Activated CD4-positive, alpha-beta T cell treated with anti-CD3 and anti-CD28 coated beads, Interleukin-2, amount 10 ng/mL, durations not matched to agents 24 days and 14 days (primary cell): ENCODE measurements at places on chromosomes 2 and 18.

GRCh38 chr2:156164091-156164720 is 168.3 kb downstream of the NR4A2 start:
- no peak for DNase-seq

- DNase-seq: no peak
Measured at GRCh38 chr2:151353995-151354394, 3.4 kb upstream of the TNFAIP6 start.

- DNase-seq: no peak
Measured at GRCh38 chr2:196530910-196531309, 108.6 kb upstream of the CCDC150 start.

GRCh38 chr2:68643011-68643873 is at the start of gene PROKR1:
TSS of gene PROKR1 (plus strand) at chr2:68643579. CDS start at chr2:68645822, 2,243 bp downstream.
- peak; percentile 70 for DNase-seq

DNA sequence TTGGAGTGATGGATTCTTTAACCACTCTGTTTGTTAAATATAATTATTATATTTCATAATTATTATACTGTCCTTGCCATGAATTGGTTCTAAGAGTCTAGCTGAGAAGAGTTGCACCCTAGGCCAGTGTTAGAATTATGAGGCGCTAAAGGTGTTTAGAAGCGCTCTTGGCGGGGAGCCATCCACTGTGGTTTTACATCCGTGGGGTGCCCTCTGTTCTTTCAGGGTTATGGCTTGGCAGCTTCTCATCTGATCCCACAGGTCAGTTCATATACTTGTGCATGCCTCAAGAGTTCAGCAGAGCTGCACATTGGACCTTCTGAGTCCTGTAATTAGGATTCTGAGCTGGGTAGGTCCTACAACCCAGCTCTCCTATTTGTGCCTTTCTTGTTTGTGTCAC is 9.1 kb downstream of the ASAP2 start:
- DNase-seq: no peak

- no peak for DNase-seq
Measured at GRCh38 chr18:46433121-46433826, 223.7 kb downstream of the LOXHD1 start.

GRCh38 chr2:212777020-212777491 is 238.5 kb upstream of the ERBB4 start:
- peak; percentile 54 for DNase-seq

DNA sequence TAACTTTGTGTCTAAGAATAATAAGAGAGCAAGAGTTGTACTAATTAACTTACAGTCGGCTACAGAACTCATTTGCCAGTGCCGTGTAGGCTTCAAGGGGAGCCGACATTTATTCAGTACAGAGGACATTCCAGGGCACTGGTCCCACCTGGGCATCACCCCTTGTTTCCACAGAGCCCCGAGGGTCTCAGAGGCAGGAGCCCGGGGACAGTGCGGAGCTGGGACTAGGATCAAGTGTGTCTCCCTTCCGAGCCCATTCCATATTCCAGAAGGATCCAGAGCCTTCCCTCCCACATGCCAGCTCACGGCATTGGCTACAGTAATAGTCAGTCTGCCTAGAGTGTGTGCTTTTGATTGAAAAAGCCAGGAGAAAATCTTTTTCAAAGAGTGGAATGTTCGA is 71.5 kb upstream of the CTDP1 start:
- no peak for DNase-seq

DNA sequence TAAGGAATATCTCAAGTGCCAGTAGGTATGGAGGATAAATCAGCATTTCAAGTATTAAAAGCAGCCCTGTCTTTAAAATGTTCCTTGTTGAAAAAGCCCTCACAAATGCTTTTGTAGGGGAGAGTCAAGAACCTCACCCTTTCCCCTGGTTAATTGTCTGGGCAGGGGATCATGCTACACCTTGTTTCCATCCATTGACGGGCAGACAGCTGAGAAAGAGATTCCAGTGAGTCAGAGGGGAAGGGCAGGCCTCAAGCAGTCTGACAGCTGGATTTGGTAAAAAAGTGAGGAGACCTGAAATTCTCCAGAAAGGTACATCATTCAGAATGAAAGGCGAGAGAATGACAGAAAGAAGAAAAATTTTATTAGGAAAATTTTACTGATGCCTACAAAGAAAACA is 203.2 kb upstream of the CYP26B1 start:
- no peak for DNase-seq

GRCh38 chr2:80852808-80853139 is 548.2 kb upstream of the LRRTM1 start:
- no peak for DNase-seq

GRCh38 chr2:3406501-3406900 is 27.0 kb downstream of the TRAPPC12 start:
- no peak for DNase-seq

DNA sequence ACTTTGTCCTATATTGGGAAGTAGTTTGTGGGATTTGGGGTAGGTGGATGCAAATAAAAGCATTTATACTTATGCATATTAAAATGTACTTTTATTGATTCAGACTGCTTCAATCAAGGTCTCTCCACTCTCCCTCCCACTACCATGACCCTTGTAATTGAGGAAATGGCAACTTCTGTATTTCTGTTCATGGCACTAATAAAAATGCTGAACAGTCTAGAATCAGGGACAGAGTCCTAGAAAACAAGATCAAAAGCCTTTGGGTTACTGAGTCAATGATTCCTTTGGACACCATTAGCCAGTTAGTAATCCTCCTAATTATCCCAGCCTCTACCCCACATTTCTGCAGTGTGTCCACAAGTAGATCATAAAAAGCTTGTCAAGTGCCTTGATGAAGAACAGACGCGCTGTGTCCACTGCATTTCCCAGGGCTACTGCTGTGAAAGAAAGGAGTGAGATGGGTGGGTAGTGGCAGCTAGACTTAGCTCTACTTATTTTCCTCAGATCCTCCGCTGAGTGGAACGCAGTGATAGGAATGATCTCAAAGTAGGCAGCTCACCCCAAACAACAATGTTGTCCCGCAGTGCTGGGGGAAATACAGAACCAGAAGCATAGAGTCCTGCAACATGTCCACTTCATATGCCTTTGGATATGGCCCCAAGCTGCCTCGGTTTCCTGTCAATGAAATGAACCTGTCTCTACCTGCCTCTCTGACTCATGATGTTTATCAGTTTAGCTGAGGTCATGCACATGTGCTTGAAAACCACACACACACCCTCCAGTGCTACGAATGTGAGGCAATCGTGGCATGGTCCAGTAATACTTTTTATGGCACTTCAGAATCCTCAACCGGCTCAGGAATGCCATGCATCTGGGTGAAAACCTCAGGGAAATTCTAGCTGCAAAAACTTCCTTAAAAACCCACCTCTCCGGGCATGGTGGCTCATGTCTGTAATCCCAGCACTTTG is 115.5 kb downstream of the COL6A3 start:
- DNase-seq: no peak

- no peak for DNase-seq
Measured at GRCh38 chr2:8573234-8573941, 108.5 kb upstream of the ID2 start.

DNA sequence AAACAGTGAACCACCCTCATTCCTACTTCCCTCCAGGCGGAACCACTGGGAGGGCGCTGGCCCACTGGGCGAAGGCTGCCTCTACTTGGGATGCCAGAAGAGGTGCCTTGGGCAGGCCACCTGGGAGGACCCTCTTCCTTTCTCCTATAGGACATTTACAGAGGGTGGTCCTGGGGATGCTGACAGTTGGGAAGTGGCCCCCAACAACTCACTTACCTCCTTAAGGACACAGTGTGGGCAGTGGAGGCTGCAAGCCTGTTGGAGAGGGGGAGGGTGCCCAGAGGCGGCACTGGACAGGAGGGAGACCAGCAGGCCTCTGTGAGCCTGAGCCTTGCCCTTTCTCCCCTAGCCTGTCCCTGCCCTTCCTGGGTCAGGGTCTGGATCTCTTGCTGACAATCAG is 346.4 kb upstream of the HS6ST1 start:
- peak; percentile 26 for DNase-seq

- peak; percentile 80 for DNase-seq
Measured at GRCh38 chr2:42492691-42493467, 903 bp downstream of the KCNG3 start.

GRCh38 chr2:12192762-12193161 is 446.3 kb downstream of the LPIN1 start:
- peak; percentile 71 for DNase-seq

GRCh38 chr2:230669386-230669950 is 43.2 kb upstream of the CAB39 start:
- DNase-seq: no peak

GRCh38 chr2:181552808-181553207 is 95.6 kb downstream of the ITGA4 start:
- no peak for DNase-seq

DNA sequence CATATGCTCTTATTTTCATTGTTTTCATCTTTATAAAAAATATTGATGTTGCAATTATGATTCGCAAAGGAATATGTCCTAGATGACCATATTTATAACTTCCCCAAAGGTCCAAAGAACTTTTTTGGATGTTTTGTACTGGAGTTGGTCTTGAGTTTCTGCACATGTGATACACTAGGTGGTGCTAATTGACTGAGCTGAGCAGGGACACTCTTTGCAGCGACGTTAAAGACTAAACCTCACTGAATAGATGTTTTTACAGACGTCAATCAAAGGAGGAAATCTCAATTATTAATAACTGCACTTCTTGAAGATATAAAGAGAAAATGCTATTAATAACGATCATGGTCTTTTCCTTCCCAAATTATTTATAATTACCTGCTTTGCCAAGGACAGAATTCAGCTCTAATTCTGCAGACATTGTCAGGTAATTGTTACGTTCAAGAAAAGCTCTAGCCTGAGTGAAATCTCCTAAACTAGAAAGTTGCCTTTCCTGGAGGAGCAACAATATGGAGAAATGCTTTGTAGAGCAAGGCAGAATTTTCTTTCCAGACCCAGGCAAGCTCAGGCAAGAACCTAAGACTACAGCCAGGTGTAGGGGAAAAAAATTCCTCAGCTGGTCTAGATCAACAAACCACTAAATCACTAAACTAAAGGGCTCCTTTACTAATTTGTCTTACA is 119.3 kb upstream of the RBBP8 start:
- peak; percentile 69 for DNase-seq

DNA sequence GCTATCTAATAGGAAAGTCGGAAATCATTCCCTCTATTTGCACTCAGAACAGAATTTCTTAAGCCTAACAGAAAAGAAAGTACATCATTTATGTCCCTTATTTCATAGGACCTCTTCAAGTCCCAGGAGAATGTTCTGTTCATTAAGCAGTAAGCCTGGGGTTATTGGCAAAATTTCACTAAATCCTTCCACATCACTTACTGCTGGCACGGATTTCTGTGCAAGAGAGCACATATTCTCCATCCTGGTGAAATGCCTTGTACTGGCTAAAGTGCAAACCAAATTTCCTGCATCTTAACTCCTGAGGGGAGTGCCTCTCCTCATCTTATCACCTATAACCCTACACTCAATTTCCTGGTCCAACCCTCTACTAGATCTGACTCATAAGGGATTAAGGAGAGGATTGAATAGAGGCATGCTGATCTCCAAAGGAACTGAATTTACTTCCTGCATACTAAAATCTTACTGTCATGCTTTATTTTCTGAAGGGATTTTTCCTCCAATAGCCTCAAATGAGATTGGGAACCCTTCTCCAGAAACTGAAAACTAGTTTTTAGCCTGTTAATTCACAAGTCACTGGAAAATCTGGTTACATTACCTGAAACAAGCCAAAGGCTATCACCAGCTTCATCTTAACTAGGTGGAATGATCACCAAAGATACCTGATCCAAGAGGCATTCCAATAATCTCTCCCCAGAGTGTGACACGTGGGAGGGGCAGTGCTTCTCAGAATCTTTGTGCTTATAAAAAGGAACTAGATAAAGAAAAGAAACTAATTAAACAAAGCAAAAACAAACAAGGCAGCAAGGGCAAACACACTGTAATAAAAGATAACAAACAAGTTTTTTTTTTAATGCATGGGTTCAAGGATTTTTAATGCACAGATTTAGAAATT is 311.1 kb downstream of the NR4A2 start:
- DNase-seq: no peak

DNA sequence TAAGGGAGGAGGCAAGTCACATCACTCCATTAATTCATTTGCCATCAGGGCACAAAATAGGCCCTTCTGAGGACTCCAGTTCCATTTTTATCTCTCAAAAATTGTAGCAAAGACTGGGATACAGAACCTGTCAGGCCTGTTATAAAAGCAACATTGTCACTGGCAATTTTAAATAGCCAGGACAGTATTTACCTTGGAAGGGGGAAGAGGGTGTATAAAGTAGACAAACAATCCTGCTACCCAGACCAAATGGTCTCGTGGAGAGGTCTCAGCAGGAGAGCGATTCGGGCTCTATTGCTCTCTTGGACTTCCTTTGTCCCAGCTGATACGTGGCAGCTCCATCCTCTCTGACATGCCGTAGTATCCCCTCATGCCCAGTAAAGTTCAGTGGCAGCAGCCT is 740.3 kb upstream of the HS6ST1 start:
- DNase-seq: no peak
